ENCODE measurements at places on chromosomes 5 and 9.

- DNase-seq = no peak
These were observed 28.3 kb downstream of the ALG2 start for GRCh38 chr9:99193466-99193821.

GRCh38 chr5:173764332-173765028, 123.7 kb upstream of the CPEB4 start:
- DNase-seq = peak; percentile 91

GRCh38 chr9:106920701-106921283, 57.8 kb downstream of the ZNF462 start:
- no peak for DNase-seq

- no peak for DNase-seq
These were observed 27.5 kb downstream of the TGFBI start for GRCh38 chr5:136056336-136056735.

DNA sequence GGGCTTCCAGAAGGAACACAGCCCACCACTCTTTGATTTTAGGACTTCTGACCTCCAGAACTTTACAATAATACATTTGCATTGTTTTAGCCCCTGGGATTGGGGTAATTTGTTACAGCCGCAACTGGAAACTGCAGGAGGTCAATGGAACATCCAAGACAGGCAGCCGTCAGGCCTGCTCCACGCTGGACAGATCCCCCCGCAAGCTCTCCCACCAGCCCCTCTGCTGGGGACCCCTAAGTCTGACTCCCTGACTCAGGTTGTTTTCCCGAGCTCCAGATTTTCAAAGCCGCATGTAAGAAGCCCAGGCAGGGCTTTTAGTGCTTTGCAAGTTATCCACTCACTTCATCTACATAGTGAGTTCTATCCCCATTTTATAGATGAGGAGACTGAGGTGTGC, 127.6 kb downstream of the PAX5 start:
- DNase-seq = no peak

DNA sequence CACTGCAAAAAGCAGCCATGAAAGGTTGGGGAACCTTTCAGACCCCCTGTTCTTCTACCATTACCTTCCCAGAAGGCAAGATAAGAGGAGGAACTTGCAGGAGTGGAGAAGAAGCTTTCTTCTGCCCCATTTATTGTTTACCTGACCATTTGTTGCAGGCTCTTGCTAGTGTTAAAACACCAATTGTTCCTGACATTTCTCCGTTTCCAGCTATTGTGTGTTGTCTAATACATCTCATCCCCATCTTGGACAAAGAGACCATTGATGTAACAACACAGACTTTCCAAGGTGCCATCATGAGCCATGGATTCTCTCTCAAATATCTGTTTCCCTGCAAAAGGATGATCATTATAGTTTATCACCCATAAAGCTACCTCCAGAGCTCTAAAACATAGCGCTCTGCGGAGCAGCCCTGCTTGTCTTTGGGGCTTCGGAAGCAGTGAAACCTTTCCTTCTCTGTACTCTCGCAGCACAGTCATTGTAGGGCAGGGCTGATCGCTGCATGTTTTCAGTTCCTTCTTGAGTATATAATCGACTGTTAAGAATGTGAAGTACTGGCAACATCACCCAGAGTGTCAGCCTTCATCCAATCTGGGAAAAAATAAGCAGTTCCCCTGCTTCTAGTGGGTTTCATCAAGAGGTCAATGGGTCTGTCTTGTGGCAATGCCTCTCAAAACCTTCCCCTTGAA, 680.0 kb downstream of the SEMA5A start:
- no peak for DNase-seq

DNA sequence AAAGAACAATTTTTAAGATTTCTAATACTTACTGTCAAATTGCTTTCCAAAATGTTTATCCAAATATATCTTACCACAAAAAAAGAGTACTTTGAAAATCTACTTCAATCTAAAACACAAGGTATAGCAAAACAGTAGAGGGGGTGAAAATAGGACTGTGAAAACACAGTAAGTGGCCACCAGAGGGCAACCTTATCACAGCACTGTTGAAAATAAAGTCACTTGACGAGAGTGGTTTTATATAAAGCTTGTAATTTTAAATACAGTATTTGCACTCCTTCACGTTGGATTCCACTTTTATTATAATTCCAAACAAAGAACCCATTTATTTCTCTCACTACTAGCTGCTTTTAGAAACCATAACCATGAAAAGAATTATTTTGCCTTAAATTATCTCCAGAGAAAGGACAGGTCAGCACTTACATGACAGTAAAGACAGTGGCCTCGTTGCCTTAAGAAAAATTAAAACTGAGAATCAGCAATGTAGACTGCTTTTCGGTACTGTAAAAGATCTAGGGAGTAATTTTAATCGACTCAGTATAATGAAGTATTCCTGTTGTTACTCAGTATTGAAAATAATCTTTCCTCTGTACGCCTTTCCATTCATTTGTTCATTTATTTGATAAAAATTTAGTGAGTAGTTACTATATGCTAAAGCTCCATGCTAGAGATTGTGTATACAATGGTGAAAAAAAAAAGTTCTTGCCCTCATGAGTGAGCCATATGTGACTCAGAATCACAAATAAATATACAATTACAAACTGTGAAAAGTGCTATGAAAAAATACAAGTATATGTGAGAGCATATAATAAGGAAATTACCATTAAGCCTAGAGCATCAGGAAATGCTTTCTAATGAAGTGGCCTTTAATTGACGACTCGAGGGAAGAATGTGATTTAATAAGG, 40.0 kb upstream of the CDK5RAP2 start:
- DNase-seq = no peak

- DNase-seq = no peak
These were observed 177.3 kb downstream of the C9orf152 start for GRCh38 chr9:110030632-110031031.

GRCh38 chr9:4298255-4299004, 1.4 kb downstream of the GLIS3 start:
- DNase-seq = no peak

DNA sequence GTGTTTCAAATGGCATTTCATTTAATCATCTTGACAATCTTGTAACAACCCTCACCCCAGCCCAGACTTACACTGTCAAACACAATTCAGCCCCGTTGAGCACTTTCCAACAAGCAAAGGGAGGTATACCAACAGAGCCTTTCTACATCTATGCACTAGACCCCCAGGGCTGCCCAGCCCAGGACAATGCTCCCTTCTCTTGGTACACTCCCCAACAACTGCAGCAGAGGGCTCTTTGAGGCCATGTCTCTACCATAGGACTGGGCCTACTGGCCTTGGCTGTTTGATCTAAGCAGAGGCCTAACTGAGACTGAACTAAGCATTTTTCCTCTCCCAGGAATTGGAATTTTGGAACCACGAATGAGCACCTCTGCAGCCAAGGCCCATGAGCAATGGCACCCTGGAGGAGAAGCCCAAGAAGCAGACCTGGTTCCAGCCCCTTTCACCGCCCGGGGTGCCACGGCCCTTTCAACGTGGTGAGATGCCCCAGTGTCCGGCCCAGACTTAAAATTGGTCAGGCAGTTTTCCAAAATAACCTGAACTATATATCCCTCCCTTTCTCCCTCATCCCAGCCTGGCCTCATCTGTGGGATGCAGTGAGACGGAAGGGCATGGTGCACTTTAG, 43.6 kb downstream of the B4GALT1 start:
- DNase-seq = no peak

DNA sequence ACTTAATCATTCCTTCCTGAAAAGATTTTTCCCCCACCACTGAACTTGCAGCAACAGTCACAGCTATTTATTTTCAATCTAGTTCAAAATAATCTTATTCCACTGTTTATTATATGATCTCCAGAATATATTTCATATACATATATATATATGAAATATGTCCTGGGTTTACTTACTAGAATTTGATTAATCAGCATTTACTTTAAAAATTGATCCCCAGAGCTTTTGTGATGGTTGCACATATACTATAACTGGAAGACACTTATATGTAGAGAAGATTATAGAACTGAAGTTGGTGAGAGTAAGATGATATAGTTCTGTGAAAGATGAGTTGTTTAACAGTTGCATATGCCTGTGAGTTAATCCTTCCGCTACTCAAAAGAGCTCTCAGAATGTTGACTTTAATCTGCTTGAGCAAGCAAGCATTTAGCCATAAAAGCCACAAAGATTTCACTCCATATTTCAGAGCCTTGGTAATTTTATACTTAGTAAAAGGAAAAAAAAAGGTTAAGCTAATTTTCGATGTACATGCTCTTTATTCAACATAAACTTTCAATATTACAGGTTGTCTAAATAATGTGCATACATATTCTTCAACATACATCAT, 399.3 kb upstream of the CDH9 start:
- DNase-seq = no peak

- DNase-seq = no peak
These were observed 189.6 kb downstream of the NR3C1 start for GRCh38 chr5:143213851-143214363.

DNA sequence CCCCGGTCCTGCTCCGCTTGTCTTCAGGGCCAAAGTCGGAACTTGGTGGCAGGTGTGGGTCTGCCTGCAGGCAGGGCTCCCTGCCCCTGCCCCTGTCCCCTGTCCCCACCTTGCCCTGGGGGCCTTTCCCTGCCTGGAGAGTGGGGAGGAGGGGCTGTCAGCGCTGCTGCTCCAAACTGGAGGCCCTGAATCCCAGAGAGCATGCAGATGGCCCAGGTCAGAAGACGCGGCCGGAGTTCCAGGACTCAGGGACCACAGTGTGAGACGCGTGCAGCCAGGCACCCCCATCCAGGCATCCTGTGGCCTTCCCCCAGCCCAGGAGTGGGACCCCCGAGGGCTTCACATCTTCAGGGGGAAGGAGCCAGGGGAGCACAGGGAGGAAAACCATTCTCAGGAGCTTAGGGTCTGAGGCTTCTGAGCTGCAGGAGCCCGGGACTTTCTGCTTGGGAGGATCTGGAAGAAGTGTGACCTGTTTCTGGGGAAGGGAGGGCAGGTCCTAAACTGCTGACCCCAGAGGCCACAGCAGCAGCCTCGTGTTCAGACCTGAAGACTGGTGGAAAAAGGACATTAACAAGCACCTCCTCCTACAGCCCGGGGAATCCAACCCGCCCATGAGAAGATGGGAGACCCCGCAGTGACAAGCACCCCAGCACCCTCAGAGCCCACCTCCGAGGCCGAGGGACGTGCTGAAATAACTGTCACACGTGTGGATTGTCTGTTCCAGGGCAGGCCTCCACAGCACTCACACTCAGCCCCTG, 38.0 kb downstream of the RASGEF1C start:
- peak; percentile 74 for DNase-seq

GRCh38 chr5:134934202-134934601, 29.3 kb downstream of the PCBD2 start:
- DNase-seq = no peak

- DNase-seq = no peak
These were observed 21.6 kb downstream of the DMRT2 start for GRCh38 chr9:1071730-1072129.

DNA sequence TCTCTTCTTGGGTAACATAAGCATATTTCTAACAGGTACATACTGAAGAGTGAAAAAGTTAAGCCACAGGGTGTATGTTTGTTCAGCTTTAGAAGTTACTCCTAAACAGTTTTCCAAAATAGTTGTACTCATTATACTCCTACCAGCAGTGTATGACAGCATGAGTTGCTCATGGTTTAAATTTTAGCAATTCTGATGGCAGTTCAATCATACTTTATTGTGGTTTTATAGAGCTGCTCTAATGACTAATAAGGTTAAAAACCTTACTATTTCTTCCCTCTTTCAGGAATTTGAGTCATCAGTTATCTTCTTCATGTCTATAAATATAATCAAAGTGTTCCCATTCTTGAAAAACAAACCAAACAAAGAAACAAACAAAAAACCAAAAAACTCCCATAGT, 81.5 kb downstream of the CAAP1 start:
- no peak for DNase-seq

GRCh38 chr9:79286992-79287707, 284.6 kb upstream of the TLE4 start:
- no peak for DNase-seq

DNA sequence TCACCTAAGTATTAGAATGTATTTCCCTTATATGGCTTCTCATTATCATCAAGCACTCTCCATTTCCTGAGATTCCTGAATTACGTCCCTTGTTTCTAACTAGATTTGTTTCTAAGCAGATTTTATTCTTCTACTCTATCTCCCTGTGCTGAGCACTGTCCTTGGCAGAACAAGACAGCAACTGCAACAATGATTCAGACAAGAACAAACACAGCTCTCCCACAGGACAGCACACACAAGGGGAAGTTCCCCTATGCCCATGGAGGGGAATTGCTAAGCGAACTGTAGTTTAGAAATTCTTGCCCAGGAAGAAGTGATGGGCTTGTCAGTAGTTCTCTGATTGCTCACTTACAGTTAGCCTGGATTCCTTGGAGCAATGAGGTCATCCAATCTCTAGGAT, 759.9 kb downstream of the DTWD2 start:
- DNase-seq = no peak

DNA sequence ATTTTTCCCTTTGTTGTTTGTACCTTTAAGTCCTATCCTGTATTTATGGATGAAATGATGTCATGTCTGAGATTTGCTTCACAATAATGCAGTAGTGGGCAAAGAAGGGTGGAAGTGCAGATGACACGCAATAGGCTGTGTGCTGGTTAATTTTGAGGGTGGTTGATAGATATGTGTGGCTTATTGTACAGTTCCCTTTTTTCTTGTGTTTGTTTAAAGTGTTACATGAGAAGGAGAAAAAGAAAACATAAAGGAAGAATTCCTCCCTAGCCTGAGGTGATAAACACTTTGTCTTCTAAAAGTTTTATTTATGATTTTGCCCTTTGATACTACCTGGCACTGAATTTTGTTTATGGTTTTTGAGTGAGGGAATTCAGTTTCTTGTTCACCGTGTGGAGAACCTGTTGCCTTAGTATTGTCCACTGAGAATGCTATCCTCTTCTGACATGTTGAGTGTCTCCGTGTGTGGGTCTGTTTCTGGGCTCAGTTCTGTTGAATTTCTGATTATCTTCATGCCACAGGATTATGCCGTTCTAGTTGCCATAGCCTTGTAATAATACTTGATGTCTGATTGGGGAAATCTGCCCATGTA, 52.3 kb upstream of the FAM120AOS start:
- DNase-seq = no peak

DNA sequence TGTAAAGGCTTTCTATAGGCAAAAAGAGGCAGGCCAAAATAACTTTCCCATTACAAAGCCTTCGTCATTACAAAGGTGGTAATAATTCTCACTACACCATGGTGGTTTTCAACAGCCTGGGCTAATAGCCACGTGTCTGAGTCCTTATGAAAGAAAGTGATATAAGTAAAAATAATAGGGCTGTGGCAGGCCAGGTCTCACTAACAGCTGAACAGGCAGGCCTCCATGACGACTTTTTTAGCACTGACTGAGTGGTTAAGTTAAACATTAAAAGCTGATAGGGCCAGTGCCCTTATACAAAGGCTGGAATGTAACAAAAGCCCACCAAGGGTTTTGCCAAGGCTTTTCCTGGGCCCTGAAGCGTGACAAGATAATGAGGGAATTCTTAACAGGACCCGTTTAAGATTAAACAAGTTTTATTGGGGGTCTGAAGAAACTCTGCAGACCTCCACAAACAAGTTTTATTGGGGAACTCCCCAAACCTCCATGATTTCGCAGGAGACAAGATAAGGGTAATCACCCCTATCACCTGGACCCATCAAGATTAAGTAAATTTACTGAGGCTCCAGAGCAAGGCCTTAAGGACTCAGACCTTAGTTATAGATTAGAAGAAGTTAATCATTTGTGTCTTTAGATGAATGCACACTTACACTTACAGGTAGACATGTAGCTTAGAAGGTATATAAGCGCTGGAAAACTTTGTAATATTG, 412.9 kb downstream of the CHSY3 start:
- no peak for DNase-seq
